ENCODE measurements at places on chromosomes 11 and 22. TPM values are rescaled to one million over a fixed set of nuclear protein-coding genes. Genes with fewer than 3 reads are reported as not detected.
A peak's percentile ranks its signal among the peaks of the same experiment; 100 is the strongest.

OR4A15 gene
- not detected for total RNA-seq

FAM181B gene
- total RNA-seq: not detected

NXPE1 gene
- not detected for total RNA-seq

GAS2 gene
- total RNA-seq: 2.1 TPM

VSTM5 gene
- total RNA-seq: not detected

DERL3 gene
- total RNA-seq: 1.5 TPM

WBP2NL gene
- not detected for total RNA-seq

HSPB2 gene
- total RNA-seq: 14.6 TPM

FZD4 gene
- 6.6 TPM for total RNA-seq

- DNase-seq: no peak
These were observed 70.3 kb downstream of the SOX6 start for GRCh38 chr11:16286095-16286494.

- peak; percentile 98 for DNase-seq
These were observed 56.4 kb downstream of the SGSM3 start for GRCh38 chr22:40426594-40427333.

DNA sequence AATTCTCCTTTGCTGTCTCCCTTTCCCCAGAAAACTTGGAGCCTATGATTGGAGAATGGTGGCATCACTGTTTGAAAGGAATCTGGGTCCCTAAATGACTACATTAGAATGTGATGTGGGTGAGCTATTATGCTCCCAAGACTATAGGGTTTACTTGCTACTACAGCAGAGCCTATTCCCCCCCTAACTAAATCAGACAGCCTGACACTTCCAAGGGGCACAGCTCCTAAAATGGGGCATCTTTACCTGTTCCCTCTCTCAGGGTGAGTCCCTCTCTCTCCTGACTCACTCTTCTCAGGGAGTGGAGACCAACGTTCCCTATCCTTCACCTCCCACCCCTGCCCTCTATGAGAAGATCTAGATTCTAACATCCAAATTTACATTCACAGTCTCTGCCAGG lies 775 bp upstream of the ISX start:
- DNase-seq: no peak

DNA sequence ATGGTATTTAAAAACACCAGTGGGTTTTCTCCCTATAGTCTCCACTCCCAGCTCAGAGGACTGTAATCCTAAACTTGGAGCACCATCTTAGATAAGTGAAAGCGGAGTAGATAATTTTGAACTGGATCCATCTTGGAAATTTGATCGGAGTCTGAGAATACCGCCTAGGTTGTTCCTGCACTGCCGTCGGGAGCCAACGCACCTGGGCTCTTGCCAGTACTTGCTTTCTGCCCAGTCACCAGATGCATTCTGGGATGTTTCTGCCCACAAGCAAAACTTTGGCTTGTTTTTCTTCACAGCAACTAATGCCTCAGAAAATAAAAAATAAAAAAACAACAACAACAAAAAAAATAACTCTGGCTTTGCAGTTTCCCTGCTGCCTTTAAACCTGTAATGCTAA lies 113.0 kb upstream of the MTMR2 start:
- DNase-seq: no peak

- DNase-seq: peak; percentile 35
These were observed 6.2 kb downstream of the APIP start for GRCh38 chr11:34909955-34910354.

DNA sequence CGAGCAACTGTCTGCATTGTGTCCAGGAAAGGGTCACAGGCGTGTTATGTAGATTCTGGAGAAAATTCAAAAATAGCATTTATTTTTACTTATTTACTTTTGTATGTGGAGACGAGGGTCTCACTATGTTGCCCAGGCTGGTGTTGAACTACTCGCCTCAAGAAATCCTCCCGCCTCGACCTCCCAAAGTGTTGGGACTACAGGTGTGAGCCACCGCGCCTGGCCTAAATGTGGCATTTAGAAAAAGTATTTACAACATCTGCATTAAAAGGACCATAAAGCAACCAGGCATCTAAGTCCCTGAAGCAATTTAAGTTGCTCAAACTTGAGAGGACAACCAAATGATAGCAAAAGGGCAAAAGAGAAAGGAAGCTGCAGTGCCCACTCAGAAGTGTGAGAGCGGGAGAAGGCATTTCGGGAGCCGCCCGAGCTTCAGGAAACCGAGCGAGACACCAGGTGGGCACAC lies 595 bp downstream of the TRIM66 start:
- DNase-seq: no peak

DNA sequence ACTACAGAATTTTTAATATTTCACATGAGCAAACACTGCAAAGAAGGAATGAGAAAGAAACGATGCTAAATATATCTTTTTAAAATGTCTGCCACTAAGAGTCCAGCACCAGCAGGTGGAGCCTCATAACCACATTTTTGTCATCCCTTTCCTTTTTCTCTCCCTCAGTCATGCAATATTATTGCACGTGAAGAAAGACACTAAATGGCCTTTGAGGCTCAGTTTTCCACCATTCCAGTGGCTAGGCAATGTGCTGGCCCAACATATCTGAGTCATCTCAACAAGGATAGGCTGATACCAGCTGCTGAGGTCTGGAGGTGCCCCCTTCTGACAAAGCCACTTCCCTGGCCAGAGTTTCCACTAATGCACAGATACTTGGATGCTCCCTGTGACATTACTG lies 1.8 kb downstream of the ALKBH8 start:
- peak; percentile 77 for DNase-seq

GRCh38 chr11:87176044-87176443 lies 138.3 kb downstream of the TMEM135 start:
- peak; percentile 54 for DNase-seq

DNA sequence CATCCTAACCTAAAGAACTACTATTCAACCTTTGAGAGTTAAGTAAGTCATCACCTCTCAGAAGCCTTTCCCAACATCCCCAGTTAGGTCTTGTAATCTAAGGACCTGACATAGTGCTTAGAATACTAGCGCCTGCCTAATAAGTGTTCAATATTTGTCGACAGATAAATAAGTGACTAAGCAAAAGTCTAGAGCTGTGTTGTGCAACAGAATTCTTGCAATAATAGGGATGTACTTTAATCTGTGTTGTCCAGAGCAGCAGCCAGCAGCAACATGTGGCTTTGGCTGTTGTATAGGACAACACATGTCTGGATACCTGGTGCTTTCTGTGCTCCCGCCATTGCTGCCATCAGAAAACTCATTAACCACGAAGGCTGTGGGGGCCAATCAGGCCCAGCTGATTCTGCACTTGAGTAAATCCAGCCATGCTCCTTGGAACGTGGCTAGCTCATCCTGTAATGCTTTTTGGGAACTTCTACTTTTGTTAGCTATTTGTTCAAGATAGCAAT lies 66.8 kb upstream of the NTM start:
- DNase-seq: no peak

DNA sequence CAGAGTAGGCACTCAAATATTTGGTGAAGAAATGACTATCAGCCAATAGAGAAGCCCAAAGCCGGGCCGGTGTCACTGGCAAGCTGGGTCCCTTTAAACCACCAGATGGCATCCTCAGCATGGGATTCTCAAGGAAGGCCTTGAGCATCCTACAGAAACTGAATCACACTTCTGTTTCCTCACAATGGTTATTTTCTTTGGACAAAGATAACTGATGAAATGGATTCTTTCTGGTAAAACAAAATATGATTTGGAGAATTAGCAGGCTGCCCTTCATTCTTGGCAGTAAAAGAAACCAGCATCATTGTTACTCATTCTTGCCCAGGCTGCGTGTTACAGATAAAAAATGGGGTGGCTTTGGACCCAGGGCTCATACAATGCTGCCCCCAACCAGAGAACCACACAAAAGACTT lies 30.3 kb upstream of the ASPHD2 start:
- peak; percentile 73 for DNase-seq

- peak; percentile 85 for DNase-seq
These were observed 6.0 kb downstream of the PKNOX2 start for GRCh38 chr11:125170510-125171031.

GRCh38 chr11:82818409-82819043 lies 81.7 kb downstream of the PRCP start:
- DNase-seq: no peak

- peak; percentile 16 for DNase-seq
These were observed 18.4 kb downstream of the MS4A6E start for GRCh38 chr11:60345489-60345888.

DNA sequence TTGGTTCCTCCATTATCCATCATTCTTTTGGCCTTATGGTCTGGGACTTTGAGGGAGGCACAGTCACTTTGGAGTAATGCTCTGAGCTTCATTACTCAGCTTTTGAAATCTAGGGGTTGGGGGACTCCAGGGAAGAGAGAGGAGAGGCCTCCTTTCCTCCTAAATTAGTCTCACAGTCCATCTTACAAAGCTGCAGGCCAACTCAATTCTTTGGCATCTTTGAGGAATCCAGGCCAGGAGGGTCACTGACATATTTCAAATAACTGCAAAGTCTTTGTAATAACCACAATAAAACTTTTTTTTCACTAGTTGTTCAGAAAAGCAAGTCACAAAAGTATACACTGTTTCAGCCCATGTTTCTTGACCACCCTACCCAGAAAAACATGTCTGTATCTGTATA lies 73.3 kb upstream of the FAR1 start:
- no peak for DNase-seq

DNA sequence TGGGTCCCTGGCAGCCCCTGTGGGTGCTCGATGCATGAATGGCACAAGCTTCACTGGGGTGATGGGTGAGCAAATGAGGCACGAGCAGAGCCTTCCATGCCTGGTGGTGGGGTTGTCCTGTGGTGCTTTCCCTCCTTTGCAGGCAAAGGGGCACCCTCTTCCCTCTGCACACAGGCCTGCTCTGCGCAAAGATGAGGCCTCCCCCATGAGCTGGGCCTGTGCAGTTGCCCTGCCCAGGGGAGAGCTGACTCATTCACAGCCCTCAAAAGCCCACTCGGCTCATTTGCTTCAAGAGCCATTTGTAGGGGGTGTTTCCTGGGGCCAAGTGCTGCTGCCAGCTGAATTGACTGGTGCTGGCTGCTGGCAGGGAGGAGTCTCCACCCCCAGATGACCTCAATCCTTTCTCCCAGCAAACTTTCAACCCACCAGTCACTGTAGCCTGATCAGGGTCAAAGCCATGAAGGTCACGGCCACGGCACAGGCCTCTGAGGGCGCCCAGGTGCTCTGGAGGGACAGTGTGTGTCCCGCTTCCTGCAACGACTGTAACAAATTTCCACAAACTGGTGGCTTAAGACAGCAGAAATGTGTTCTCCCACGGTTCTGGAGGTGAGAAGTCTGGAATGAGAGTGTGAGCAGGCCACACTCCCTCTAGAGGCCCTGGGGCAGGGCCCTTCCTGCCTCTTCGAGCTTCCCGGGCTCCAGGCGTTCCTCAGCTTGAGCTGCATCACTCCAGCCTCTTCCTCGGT lies 48.8 kb upstream of the ANO1 start:
- no peak for DNase-seq

DNA sequence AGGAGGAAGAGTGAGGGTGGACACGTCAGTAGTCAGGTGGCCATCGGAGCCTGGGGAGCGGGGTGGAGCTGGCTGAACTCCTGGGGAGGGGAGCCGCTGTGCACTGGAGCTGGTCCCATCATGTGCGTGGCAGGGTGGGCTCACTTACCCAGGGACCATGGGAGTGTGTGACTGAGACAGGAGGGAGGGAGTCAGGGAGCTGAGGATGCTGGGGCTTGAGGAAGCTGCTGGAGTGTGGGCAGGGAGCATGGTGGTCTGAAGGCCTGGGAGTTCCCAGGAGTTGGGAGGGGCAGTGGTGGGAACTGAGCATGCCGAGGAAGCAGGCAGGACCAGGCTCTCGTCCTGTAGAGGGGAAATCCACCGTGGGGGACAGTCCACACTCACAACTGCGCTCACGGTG lies 18.0 kb downstream of the CLDN5 start:
- DNase-seq: no peak

- DNase-seq: no peak
These were observed 14.3 kb downstream of the POLR2F start for GRCh38 chr22:37967637-37968451.

- DNase-seq: no peak
These were observed 160.7 kb upstream of the SEZ6L start for GRCh38 chr22:26008587-26008986.

DNA sequence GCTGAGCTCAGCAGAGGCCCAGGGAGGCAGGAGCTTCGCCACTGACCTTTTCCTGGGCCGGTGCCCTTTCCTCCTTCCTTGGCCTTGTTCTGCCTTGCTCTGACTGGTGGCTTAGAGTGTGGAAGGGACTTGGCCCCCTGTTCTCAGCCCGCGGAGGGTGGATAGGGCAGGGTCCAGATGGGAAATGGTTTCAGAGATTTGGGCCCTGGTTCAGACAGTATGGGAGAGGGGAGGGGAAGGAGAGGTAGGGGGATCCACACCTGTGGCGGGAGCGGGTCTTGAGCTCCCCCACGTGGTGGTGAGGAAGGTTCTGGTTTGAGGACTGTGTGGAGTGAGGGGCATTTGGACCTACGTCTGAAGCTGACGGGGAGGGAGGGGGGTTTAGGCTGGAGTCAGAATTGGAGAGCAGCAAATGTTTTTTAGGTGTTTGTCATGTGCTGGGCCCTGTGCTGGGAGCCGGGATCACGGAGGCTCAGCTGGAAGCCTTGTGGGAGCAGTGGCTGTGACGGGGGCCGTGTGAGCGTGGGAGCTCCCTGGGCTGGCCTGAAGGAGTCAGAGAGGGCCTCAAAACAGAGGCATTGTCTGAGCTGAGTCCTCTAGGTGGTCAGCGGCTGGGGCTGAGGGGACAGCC lies 27.2 kb downstream of the SHANK3 start:
- DNase-seq: no peak

DNA sequence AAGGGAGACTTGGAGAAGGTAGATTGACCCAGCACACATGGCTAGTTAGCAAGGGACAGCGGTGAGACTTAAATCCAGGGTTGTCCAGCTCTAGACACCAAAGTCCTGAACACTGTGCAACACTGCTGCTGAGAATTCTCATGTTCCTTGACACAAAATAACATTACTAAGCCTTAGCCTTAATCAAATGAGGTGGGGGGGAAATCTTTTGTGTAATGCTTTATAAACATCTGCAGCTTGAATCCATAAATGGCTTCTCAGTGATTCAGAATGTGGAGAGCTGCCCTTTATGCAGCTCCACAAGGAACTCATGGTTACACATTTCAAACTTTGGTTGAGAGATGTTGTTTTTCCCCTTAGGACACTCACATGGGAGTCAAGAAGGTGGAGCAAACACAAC lies 80.0 kb downstream of the CD44 start:
- DNase-seq: no peak

DNA sequence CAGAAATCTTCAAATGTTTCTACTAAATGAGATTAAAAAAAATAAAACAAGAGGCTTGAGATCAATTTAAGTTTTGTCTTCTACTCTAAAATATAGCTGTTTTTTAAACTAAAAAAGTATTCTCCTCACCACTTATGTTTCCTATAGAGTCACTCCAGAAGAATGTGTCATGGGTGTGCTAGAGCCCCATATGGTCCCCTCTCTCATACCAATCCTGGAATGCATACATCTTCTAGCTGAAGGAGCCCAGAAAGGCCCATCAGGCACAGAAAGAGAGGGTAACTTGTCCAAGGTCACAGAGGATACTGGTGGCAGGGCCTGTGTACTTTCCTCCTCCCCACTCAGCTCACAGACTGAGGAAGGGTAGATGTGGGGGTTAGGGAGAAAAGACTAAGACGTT lies 34.4 kb downstream of the RELT start:
- no peak for DNase-seq

GRCh38 chr22:28907311-28908008 lies 24.1 kb downstream of the ZNRF3 start:
- peak; percentile 57 for DNase-seq

Data from myocyte (in vitro differentiated cells).